ENCODE measurements at places on chromosomes 2 and 18.

GRCh38 chr2:168596881-168597655 is 141.0 kb downstream of the CERS6 start:
- DNase-seq, result no peak

DNA sequence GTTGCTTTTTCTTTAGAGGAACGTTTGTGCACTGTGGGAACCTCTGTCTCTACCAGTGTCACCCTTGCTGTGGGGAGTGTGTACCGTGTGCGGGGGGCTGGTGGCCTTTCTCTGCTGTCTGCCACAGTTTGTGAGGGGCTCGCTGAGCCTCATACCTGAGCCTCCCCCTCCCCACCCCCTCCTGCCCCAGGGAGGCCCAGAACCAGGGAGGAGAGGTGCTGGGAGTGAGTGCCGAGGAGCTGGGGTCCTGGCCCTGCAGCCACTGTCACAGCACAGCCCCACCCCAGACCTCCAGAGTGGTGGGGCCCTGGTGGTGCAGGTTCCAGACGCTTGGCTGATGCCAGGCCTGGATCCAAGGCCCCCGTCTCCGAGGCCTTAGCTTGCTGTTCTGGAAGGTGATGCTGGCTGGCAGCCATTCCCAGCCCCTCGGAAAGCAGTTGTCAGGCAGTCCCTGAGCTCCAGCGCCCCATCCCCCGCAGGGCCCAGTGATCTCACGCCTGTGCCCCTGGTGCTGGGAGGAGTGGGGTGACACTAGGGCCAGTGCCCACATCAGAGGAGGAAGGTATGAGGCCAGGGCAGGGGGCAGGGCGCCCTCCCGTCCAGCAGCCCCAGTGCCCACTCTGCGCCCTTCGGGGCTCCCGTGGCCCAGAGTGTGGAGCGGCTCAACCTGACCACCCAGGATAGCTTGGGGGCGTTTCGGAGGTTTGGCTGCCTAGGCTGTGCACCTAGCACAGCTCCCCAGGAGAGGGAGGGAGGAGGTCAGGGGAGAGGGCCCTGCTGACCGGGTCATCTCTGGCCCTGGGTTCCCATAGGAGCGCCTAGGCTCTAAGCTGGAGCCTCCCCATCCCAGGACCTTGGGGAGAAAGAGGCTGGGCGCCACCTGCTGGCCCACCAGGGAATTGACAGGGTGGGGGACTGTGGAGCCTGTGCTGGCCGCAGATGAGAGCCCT is 53.0 kb upstream of the ALPP start:
- DNase-seq, result no peak

- no peak for DNase-seq
These were observed 498.7 kb upstream of the SPRED2 start for GRCh38 chr2:65931056-65931455.

GRCh38 chr2:216880509-216881184 is 20.8 kb upstream of the TNP1 start:
- no peak for DNase-seq

DNA sequence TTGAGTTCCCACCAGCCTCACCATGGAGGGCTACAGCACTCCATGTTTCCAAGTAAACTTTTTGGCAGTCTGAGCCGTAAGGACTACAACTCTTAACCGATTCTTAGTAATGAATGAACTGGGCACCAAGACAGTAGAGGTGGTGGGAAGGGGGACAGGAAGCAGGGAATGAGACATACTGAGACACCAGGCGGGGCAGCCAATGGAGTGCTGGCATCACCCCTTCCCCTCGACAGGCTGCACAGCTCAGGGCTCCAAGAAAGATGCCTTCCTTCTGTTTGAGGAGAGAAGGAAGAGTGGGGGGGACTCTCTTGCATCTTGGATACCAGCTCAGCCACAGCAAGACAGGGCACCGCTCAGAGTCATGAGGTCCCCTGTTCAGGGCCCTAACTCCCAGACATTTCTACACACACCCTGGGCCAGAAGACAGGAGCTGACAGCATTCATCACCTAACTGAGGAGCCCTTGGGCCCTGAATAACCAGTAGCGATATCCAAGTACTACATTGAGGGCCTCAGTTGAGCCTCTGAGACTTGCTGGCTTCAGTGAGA is 45.2 kb downstream of the USP34 start:
- no peak for DNase-seq

DNA sequence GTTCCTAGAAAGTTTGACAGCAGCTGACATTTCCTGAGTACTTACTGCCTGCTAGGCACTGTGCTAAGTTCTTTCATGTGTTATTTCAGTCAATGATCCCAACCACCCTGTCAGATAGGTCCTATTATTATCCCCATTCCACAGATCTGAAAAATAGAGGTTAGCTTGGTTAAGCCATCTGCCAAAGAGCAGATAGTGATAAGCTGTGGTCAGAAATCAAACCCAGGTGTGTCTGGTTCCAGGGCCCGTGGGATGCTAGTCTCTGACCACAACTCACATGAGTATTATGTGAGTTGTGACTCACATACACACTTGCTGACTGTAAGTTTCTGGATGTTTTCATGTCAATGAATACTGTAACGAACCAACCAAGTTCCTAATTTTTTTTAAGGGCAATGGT is 132.0 kb upstream of the APCDD1 start:
- DNase-seq, result no peak

DNA sequence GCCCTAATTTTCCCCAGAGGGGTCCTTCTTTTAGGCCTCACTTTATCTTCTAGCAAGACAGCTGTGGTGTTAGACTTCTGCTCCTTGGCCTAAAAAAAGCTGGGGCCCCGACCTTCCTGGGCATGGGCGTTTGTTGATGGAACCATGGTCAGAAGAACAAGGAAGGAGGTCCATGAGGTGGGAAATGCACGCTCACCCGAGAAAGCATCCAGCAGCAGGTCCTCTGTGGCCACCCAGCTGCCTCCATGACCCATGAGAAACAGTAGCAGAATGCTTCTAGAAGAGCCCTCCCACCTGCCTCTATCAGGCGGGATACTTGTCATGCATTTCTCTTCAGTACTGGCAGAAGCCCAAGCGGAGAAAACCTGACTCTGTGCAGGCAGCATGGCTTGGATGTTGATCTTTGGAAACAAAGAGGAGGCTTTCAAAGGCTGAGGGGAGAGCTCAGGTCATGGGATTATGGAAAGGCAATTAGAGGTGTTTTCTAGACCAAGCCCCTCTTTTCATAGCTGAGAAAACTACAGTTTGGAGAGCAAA is 249.1 kb downstream of the FAM210A start:
- no peak for DNase-seq

DNA sequence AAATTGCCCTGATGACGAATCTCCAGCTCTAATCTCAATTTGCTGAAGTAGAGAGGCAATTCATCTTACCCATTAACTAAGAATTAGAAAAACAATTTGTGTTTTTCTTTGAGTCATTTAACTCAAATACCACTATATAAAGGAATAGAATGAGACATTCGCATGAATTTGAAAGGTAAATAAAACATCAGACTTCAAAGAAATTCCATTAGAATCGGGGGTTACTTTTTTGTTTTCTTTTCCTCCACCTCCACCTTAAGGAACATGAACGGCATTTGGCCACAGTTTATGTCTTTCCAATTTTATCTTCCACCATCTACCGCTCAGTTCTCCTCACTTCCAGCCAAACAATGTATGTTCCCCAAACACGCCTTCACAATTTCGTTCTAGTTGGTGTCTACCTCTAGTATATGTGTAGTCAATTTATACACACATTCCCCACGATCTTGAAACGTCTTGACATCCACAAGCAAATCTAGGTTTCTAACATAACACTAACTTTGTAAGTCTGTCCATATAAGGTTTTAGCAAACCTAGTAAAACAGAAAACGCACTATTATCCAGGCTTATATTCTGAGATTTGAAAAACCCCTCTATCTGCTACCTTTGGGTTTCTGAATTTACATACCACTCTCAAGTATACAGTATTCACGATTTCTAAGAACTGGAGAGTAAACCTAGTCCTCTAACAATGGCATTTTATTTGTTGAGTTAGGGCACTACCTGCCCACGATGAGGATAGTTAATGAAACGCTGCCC is 1.2 kb upstream of the SMCHD1 start:
- DNase-seq, result no peak

GRCh38 chr2:60550178-60550983 is 3.1 kb downstream of the BCL11A start:
- no peak for DNase-seq

- DNase-seq, result no peak
These were observed 90.7 kb upstream of the CTDP1 start for GRCh38 chr18:79588636-79589481.

DNA sequence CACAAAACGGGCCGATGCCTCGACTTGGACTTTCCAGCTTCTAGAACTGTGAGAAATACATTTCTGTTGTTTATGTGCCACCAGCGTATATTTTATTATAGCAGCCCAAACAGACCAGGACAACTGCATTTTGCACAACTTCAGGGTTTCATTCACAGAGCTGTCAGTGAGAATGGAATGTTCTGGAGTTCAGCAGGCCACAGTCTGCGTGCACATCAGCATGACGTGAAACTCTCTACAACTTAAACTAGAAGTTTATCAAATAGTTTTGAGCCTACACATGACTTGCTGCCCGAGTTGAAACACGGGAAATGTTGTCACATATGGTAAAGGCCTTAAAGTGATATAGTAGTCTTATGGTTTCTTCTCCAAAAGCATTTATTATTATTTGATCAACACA is 3.9 kb upstream of the TRIB2 start:
- no peak for DNase-seq

- no peak for DNase-seq
These were observed 402.2 kb downstream of the CLIP4 start for GRCh38 chr2:29517413-29517812.

GRCh38 chr2:171584001-171584400 is 61.7 kb downstream of the CYBRD1 start:
- DNase-seq, result no peak

DNA sequence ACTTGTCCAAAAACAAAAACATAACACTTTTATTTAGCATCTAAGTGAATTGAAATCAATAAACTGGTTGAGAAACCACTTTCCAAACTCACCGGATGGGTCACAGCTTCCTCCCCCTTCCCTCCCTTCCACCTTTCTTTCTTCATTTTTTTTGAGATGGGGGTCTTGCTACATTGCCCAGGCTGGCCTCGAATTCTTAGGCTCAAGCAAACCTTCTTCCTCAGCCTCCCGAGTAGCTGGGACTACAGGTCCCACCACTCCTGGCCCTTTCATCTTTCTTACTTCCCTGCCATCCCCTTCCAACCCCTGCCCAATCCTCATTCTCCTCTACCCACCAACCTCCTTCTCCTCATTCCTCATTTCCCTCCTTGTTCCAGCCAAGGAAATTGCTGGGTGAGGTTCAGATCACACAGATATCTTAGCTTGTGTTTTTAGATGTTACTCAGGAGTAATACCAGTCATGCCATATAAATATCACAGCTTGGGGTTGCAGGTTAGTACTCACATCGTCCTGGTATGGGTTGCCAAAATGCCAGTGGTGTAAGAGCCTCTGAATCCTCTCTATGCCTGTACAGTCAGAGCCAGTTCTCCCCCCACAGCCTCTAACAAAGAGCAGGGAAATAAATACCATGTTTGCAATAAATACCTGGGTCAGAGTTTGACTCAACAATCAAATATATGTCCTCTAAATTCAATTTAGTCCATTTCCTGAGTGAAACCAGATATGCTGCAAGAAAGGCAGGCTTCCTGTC is 132.7 kb upstream of the NDUFV2 start:
- no peak for DNase-seq

DNA sequence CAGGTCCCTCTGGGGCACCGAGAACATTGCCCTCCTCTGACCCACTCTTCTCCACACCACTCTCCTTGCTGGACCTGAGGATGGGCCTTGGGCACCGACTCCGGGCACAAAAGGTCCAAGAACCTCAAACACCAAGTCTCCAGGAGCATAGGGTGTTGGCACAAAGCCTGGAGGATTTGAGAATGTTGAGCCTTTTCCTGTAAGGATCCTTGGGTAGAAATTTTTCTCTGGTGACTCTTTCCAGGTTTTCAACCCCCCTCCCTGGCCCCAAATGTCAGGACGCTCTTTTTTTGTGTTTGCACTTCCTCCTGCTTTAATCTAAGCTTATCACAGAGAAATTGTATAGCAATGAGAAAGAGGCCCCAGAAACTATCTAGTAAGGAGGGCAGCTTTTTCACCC is 9.2 kb downstream of the SPR start:
- DNase-seq, result no peak

DNA sequence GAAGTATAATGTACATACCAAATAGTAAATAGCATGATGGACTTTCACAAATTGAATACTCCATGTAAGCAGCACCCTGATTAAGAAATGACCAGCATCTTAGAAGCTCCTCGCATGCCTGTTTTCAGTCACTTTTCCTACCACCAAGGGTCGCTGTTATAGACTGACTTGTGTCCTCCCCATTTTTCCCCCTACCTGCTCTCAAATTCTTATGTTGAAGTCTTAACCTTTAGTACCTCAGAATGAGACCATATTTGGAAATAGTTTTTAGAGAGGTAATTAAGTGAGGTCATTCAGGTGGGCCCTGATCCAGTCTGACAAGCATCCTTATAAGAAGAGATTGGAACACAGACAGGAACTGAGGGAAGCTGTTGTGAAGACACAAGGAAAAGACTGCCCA is 125.9 kb downstream of the LYPD6 start:
- DNase-seq, result no peak

GRCh38 chr2:108893277-108893676 is 95.7 kb downstream of the EDAR start:
- DNase-seq, result no peak

DNA sequence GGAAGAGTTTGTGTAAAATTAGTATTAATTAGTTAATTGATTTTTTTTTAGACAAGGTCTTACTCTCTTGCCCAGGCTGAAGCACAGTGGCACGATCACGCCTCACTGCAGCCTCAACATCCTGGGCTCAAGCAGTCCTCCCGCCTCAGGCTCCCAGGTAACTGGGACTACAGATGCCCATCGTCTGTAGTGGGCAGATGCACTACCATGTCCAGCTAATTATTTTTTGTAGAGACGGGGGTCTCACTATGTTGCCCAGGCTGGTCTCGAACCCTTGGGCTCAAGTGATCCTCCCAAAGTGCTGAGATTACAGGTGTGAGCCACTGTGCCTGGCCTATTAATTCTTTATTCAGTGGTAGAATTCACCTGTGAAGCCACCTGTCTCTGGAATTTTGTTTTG is 41.1 kb downstream of the UBE2F start:
- DNase-seq, result no peak

GRCh38 chr2:189954989-189955388 is 107.5 kb downstream of the MSTN start:
- DNase-seq, result no peak

DNA sequence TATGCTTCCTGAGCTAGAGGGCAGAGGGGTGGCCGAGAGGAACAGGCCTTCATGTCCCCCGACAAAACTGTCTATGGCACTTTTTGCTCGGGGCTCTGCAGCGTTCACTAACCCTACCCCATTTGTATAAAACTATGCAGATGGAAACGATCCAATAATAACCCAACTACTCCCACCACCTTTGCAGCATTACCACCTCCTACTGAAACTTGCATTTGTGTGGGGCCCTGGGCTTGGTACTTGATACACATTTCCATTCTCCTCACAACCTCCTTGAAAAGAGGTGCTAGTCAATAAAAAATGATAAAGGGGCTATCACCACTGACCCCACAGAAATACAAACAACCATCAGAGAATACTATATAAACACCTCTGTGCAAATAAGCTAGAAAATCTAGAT is 63.5 kb upstream of the FOSL2 start:
- no peak for DNase-seq

- DNase-seq, result no peak
These were observed 2.9 kb upstream of the CASP8 start for GRCh38 chr2:201257381-201257955.
